CD4-positive, alpha-beta T cell treated with Interleukin-15 for 4 hours (primary cell): ENCODE measurements at places on chromosomes 13 and 19.

- no peak for DNase-seq
These were observed 63.7 kb upstream of the SACS start for GRCh38 chr13:23497191-23497590.

DNA sequence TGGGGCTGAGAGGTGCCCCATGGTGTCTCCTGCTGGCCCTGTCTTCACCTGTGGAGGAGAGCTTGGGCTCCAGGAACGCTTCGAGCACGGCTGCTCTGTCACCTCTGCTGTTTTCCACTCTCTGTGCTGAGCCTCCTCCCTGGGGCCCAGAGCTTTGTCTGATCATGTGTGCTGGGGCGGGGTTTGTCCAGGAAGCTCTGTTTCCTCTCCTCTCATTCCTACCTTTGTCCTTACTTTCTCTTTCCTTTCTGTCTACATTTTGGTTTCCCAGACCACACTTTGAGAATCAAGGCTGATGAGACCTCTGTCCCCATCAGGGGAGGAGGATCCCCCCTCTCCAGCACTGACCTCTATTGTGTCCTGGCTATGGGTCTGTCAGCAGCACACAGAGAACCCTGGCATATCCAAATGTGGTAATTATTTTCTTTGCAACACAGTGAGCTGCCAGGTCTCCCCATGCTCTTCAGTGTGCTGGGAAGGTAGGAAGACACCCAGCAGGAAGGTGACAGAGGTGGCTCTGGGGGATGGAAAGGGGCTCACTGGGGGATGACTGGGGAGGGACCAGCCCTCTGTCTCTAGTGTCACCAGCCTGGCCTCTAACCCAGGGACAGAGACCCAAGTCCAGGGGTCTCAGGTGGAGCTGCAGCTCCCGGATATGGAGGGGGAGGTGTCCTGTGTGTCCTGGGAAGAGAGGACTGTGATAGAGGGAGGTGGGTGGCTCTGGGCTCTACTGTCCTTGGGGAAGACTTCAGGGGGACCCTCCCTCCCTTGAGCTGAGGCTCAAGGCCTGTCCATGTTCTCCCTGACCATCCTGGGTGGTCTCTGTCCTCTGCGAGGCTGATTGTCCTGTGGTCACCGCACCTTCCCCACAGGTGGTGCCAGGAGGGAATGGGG lies at the start of gene CEACAM1:
Gene CEACAM1, minus strand, starts transcription at position 128 of the 894 bp plus-strand sequence. Its CDS starts 107 bp downstream, at position 21.
- DNase-seq, result peak; percentile 43

DNA sequence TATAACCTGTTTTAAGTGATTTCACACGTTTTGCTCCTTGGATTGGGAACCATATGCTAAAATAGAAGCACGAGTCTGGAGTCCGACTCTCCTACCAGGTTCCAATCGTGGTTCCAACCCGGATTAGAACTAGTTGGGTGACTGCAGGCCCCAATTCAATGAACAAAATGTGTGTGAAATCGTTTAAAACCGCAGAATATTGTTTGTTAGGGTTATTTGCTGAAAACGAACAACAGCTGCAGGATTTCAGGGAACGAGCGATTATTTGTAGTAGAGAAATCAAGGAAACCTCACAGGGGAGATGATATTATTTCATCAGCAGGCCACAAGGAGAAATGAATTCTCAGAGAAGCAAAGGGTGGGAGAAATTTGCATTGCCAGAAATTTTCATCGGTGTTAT lies 16.7 kb downstream of the SSC5D start:
- DNase-seq, result no peak

DNA sequence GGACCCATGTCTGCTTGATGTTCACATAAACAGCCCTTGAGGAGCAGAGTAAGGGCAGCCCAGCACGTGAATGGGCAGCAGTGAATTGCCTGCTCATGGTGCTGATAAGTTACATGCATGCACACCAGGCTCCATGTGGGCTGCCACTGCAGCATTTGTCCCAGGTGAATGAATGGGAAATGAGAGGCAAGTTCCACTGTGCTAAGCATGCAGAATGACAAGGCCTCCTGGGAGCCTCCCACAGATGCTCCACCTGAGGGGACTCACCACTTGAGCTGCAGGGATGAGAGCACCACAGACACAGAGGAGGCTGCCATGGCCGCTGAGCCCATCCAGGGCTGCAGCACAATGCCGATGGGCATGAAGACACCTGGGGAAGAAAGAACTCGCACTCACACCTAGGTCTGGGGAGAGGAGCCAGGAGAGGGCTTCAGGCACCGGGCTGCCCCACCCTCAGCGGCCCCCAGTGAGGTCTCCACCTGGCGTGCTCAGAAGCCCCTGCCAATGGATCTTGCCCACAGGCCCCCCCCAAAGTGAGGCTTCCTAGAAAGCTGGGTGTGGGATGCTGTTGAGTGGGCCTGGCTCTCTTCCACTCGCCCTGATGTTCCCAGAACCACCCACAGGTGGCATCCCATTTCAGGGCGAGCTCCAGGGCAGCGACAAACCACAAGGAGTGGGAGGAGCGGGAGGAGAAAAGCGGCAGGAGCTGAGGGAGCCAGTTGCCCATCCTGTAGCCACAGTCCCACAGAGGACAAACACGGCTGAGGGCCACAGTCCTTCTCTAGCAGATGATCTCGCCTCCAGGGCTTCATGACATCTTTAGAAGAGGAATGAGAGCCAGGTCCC lies 73.8 kb downstream of the CCDC70 start:
- no peak for DNase-seq

GRCh38 chr13:95207769-95208366 lies 93.4 kb downstream of the ABCC4 start:
- DNase-seq, result no peak

DNA sequence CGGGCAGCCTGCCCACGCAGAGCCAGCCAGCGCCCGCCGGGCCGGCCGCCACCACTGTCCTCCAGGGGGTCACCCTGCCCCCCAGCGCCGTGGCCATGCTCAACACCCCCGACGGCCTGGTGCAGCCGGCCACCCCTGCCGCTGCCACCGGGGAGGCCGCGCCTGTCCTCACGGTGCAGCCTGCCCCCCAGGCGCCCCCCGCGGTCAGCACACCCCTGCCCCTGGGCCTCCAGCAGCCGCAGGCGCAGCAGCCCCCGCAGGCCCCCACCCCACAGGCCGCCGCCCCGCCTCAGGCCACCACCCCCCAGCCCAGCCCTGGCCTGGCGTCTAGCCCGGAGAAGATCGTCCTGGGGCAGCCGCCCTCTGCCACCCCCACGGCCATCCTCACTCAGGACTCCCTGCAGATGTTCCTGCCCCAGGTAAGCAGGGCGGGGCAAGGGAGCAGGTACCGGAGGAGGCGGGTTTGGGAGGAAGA lies 32.3 kb upstream of the EHD2 start:
- DNase-seq, result no peak

- no peak for DNase-seq
These were observed 48.7 kb downstream of the ZIC5 start for GRCh38 chr13:99922631-99923404.

GRCh38 chr13:65653613-65654012 lies 1576.5 kb downstream of the PCDH9 start:
- no peak for DNase-seq

DNA sequence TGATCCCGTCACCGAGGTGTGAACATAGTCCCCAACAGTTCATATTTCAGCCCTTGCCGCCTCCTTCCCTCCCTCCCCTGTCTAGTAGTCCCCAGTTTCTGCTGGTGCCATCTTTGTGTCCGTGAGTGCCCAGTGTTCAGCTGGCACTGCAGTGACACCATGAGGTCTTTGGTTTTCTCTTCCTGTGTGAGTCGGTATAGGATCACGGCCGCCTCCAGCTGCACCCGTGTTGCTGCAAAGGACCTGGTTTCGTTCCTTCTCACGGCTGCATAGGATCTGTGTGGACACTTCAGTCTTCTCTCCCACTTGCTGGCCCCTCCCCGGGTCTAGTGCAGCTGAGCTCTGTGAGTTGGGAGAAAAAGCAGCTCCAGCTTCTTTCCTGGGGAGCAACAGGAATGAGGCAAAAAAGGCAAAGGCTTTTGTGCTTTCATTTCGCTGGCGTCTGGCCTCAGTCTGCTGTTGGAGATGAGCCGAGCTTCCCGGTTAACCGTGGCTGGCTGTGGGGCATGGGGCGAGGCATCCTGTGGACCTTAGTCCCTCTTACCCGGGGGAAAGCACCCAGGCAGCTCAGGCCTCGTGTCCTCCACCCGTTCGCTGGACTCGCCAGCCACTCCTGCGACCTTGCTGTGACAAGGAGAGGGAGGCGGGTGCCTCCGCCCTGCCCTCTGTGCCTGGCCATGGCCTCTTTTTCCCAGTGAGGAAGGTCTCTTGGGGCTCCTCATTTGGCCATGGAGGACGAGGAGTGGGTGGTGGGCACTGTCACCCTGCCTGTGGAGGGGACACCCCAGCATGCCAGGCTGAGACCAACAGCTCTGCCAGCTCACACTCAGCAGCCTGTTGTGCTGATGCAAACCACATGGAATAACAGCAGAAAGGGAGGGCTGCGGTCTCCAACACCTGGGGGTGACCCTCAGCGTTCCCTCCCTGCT lies 196.5 kb downstream of the TEX29 start:
- DNase-seq, result no peak

- no peak for DNase-seq
These were observed 31.5 kb downstream of the CCDC8 start for GRCh38 chr19:46381756-46382345.

DNA sequence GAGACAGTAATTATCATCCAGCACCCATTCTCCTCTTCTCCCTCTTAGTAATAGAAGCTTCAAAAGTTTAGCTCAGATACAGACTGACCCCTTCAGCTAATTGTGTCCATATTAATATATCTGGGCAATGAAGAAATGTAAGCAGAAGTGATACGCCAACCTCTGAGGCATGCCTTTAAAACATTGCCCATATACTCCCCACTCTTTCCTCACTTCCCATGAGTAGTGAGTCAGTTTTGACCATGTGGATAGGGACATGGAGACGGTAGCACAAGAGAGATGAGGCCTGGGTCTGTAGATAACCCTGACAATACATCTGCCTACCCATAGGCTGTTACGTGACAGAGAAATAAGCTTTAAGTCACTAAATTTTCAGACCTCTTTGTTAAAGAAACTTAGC lies 147.6 kb downstream of the KCTD12 start:
- no peak for DNase-seq

- no peak for DNase-seq
These were observed 1.7 kb downstream of the KLK4 start for GRCh38 chr19:50909240-50910070.
